ENCODE measurements at places on chromosomes 7 and 10. TPM values are rescaled to one million over a fixed set of nuclear protein-coding genes. Genes with fewer than 3 reads are reported as not detected.

ITIH2 gene
- total RNA-seq, result not detected

DLX5 gene
- not detected for total RNA-seq

FAM25A gene
- total RNA-seq, result not detected

PODXL gene
- 88.0 TPM for total RNA-seq

ANXA8 gene
- 2.8 TPM for total RNA-seq

TEX47 gene
- total RNA-seq, result not detected

IRF5 gene
- 13.3 TPM for total RNA-seq

TAS2R40 gene
- total RNA-seq, result not detected

TMEM229A gene
- not detected for total RNA-seq

ICA1 gene
- 3.3 TPM for total RNA-seq

RAPGEF5 gene
- 0.16 TPM for total RNA-seq

AKR1C8 gene
- total RNA-seq, result not detected

ZNF862 gene
- 3.1 TPM for total RNA-seq

ZNF775 gene
- total RNA-seq, result 11.3 TPM

SMARCD3 gene
- total RNA-seq, result 51.8 TPM

FAM25C gene
- not detected for total RNA-seq

OR2A5 gene
- not detected for total RNA-seq

RABGEF1 gene
- total RNA-seq, result 15.8 TPM

UPK3BL2 gene
- total RNA-seq, result 0.98 TPM

LRRD1 gene
- not detected for total RNA-seq

AGAP5 gene
- 2.4 TPM for total RNA-seq

EGR2 gene
- 0.33 TPM for total RNA-seq

AGMO gene
- total RNA-seq, result not detected

SLC18A2 gene
- 1.1 TPM for total RNA-seq

BUB3 gene
- total RNA-seq, result 99.0 TPM

All from mesangial cell (primary cell).